ENCODE measurements at places on chromosomes 11 and 22.

DNA sequence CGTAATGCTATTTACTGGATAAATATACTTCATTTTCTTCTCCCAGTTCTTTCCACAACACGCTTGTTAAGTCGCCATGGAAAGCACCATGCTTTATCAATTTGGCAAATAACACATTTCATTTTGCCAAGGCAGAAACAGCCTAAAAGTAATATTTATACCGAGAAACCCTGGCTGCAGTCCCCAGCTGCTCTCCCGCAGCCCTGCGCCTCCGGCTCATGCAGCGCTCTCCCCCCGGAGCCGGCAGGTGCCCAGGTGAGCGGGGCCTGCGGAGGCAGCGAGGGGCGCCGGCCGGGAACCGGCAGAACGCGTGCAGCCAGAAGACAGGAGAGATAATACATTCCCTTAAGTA, 681 bp upstream of the ARHGEF12 start:
- DNase-seq = no peak

GRCh38 chr22:42313204-42313603, 42.8 kb upstream of the TCF20 start:
- no peak for DNase-seq

- no peak for DNase-seq
Observed at GRCh38 chr11:122733318-122733717, 77.8 kb downstream of the UBASH3B start.

GRCh38 chr11:61737131-61737530, 15.3 kb upstream of the MYRF start:
- peak; percentile 35 for DNase-seq

DNA sequence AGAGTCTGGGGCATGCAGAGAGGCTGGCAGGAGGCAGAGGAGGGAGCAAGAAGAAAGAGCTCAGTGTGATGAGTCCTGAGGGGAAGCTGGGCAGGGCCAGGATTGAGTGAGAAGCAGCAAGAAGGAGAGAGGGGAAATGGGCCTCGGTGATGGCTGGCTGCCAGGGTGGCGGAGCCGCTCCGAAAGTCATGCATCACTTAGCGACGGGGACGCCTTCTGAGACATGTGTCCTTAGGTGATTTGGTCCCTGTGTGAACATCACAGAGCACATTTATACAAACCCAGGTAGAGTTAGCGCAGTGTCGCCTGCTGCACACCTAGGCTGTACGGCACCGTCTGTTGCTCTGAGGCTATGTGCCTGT, 15.1 kb downstream of the TBC1D22A start:
- peak; percentile 82 for DNase-seq

- DNase-seq = peak; percentile 12
Observed at GRCh38 chr11:70517988-70518907, 119.9 kb downstream of the CTTN start.

GRCh38 chr11:83073258-83073657, 1.6 kb upstream of the RAB30 start:
- DNase-seq = no peak

GRCh38 chr11:79262221-79262620, 178.6 kb downstream of the TENM4 start:
- DNase-seq = no peak

GRCh38 chr22:22877523-22878210, 9.9 kb upstream of the IGLL5 start:
- peak; percentile 60 for DNase-seq
